ENCODE measurements at places on chromosomes 4 and X.
A peak's percentile ranks its signal among the peaks of the same experiment; 100 is the strongest.

GRCh38 chr4:108068442-108068841 is 78.8 kb downstream of the HADH start:
- no peak for DNase-seq

DNA sequence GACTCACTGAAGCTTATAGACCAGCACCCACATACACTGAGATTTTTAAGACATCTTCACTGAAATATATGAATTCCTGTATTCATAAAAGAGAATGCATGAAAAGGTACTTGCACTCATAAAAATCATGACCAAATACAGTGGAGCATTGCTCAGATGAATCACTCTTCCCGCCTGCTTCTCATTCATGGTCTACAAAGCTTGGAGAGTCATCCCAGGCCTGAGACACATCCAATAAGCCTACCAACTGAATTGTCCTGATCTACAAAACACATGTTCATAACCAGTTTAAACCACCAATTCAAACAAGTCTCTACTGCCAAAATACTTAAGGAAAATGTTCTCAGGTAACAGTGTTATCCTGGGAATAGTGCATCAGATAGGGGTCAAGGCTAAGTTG is 38.1 kb downstream of the PROM1 start:
- DNase-seq, result no peak

DNA sequence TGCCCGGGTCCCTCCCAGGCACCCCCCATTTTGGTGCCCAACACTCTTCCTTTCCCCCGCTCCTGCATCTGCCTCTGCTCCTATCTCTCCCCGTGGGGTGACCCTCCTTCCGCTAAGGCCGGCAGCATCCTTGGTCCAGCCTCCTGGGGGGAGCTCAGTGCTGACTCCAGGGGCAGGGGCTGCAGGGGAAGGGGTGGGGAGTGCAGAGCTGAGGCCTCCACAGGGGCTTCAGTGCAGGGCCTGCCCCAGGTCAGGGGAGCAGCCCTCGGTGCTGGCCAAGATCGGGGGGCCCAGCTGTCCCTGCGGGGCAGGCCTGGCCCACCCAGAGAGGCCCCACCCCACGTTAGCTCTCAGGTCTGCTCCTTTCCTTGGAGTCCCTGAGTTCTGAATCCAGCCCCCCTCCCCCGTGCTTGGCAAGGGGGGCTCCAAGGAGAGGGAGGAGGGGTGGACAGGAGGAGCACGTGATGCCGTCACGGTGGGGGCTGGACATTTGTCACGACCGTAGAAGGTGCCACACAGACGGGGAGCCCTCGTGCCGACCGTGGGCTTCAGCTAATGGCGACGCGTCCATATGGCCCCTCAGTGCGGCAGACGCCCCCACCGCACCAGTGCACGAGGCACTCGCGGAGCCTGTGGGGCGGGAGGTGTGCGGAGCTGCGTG is 63.5 kb upstream of the ADRA2C start:
- DNase-seq, result no peak

DNA sequence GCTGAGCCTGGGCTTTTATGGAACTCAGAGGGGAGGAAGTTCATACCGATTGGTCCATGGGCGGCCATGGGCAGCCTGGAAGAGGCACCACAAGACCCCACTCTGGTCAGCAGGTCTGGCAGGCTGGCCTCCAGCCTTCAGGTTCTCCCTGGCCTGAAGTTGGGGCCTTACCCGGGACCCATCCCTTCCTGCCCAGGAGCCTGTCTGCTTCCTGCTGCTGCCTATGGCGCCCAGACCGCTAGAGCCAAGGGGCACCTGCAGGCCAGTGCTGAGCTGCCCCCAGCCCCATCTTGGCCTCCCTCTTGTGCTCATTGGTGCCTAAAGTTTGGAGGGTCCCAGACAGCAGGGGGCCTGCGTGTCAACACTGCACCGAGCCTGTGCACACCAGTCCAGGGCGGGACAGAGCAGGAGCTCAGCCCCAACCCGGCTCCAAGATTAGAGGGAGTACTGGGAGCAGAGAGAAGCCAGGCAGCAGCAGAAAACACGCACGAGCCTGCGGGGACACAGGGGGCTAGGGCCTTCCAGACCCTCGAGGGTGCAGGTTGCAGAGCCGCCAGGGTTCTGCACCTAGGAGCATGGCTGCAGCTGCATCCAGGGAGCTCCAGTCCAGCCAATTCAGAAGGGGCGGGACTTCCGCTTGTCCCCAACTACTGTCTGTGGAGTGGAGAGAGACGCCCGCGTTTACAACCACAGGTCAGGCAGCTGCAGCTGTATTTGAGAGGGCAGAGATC is 30.7 kb upstream of the ZNF280C start:
- DNase-seq, result peak; percentile 34

DNA sequence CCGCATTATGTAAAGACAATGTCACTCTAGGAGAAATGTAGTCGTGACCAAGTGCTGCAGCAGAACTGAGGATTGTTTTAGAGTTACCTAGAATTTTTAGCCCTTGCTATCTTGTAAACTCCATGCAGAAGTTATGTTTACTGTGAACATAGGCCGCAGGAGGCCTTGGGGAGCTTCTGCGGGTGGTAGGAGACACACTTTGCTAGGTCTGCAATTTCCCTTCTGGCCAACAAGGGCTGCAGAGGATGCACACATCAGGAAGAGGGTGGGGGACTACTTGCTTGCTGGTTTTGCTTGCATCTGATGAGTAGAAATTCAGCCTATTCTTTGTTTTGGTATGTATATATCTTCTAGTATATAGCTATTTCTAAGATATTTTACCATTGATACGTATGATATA is 23.1 kb downstream of the BANK1 start:
- DNase-seq, result no peak

GRCh38 chr4:168832763-168833575 is 177.1 kb downstream of the CBR4 start:
- DNase-seq, result no peak

GRCh38 chrX:30741545-30741944 is 88.3 kb downstream of the GK start:
- no peak for DNase-seq

DNA sequence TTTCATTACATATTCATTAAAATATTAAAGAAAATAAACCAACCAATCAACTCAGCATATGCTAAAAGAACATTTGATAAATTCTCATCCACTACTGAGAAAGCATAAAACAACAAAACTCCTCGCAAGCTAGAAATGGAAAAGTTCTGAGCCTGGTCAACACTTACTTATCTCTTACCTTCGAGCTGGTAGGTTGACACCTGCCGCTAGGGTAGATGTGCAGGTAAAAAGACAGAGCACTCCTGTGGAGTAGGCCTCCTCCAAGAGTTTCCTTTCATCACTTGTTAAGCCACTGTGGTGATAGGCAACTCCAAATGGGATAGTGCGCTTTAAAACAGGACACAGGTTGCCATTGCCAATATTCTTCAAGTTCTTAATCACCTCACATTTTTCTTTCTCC is 18.9 kb downstream of the HELQ start:
- DNase-seq, result no peak

DNA sequence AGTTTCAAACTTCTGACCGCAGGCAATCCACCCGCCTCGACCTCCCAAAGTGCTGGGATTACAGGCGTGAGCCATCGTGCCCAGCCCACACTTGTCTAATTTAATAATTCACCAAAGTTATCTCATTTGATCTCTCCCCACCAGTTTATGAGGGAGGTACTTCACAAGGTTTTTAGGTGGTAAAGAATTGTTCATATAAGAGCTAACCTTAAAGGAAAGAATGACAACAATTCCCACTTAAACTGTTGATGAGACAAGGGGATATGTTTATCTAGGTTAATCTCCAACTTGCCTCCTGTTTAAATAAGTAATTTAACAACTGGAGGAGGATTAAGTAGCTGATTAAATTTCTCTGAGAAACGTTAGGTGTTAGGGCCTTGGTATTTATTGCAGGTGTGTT is 117.6 kb upstream of the CBLL2 start:
- no peak for DNase-seq

DNA sequence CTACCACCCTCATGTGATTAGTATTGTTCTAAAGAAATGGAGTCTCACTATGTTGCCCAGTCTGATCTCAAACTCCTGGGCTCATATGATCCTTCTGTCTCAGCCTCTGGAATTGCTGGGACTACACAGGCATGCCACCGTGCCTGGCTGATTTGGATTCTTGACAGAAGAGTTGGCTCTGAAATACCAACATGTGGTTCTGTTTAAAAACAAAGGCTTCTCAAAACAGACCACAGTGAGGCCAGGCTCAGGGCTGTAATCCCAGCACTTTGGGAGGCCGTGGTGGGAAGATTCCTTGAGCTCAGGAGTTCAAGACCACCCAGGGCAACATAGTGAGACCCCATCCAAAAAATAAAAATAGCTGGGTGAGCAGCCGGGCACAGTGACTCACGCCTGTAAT is 126.7 kb downstream of the DHRSX start:
- no peak for DNase-seq

DNA sequence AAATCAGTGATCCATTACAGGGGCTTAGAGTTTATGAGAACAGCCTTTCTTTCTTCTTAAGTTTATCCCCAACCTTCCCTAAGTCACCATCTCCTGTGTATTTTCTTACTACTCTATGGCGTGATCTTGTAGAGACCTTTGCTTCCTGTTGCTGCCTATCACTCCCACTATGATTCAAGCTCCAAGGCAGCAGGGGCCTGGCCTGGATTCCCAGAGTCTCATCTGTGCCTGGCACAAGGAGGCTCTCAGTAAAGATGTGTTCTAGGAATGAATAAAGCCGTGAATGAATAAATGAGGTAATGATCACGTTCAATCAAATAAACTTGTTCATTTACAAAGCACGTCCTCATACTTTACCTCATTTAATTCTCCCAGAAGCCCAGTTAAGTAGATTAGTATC is 45.4 kb downstream of the CC2D2A start:
- DNase-seq, result no peak

GRCh38 chr4:102076622-102077021 is 268.7 kb downstream of the SLC39A8 start:
- no peak for DNase-seq

DNA sequence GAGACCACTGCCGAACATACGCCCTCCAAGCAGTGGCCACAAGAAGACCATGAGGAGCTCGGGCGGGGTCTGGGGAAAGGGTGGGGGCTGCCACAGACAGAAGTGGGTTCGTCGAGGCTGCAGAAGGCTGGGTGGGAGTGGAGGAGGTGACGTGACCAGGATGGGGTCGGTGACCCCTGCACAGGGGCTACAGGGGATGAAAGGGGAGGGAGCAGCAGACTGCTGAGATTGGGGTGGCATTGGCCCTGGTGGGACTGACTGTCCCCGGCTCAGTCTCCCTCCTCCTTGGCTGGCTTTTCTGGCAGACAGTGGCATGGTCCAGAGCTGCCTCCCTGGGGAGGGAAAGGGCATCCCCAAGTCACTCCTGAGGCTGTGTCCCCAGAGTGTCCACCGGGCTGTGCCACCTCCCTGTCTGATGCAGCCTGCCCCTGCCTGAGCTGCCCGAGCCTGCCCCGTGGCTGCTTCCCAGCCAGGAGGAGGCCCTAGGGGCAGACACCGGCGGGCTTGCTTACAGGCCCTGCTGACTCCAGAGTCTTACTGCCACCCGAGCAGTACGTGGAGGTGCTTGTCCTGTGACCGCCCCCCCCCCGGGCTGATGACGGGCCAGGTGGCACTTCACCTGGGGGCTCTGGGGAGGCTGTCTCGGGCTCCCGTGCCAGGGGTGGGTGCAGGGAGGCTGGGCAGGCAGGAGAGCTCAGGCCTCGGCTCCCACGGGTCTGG is 7.2 kb downstream of the SH3BP2 start:
- no peak for DNase-seq

DNA sequence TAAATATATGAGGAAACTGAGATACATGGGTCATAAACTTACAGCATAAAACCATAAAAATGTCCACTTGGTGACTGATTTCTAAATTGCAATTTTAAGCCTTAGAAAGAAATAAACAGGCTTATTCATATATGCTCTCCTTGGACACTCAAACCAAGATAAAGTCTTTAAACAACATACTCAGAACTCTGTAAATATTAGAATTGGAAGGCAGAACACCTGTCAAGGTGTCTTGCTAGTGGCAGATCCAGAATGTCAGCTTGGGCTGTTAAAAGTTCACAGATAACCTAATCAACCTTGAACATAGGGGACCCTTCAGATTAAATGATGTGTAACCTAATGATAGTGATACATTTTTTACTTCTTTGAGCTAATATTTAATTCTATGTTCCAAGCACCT is 208.1 kb upstream of the ARSJ start:
- no peak for DNase-seq

- DNase-seq, result no peak
These were observed 25.8 kb upstream of the RNF150 start for GRCh38 chr4:141159027-141159426.

DNA sequence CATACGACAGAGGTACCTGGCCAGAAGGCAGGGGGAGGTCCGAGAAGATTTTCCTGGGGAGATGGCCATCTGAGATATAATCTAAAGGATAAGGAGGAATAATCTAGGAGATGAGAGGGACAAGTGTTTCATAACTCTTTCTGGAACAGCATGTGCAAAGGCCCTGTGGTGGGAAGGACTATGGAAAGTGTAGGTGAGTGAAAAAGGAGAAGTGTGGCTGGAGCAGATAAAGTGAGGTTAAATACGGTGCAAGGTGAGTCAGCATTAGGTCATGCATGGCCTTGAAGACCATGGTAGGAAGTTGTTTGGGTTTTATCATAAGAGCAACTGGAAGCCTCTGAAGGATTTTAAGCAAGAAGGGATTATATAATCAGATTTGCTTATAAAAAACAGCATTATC is 34.6 kb upstream of the MTM1 start:
- no peak for DNase-seq

DNA sequence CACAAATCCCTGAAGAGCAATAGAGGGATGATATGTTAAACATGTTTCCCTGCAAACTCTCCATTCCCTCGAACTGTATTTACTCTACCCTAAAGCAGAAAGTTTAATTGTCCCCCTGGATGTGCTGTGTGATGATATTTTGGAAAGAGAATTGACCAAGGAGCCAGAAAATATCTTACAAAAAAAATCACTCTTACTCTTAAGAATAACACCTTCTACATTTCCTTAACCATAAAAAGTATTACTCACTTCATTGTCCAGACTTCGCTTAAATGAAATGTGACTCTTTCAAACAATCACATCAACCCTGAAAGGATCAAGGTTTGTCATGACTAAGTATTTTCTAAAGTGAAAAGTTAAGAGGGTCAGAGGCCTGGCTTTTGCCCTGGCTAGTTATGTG is 49.0 kb upstream of the EGFL6 start:
- no peak for DNase-seq

- DNase-seq, result peak; percentile 85
These were observed at the start of gene TBC1D19 for GRCh38 chr4:26583865-26584652. Gene TBC1D19 (plus strand): TSS chr4:26584084. CDS start chr4:26584194, 110 bp downstream.

- no peak for DNase-seq
These were observed 190.5 kb downstream of the RRAGB start for GRCh38 chrX:55907968-55908607.

DNA sequence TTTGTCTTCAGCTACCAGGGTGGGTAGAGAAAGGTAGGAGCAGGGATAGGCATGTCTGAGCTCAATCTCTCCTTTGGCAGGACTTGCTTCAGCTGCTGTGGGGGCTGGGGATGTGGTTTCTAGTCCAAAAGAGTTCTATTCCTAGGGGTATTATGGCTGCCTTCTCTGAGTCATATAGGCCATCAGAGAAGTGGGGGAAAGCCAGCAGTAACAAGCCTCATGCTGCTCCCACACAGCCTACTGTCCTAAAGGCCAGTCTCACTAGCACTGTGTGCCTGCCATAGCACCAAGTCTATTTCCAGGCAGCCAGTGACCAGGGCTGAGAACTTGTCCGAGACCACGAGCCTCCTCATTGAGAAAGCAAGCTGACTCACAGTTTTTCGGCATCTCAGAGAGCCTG is 270.6 kb downstream of the DCAF12L2 start:
- no peak for DNase-seq

- DNase-seq, result no peak
These were observed 182.1 kb upstream of the NUDT6 start for GRCh38 chr4:123104310-123105025.

- no peak for DNase-seq
These were observed 9.8 kb upstream of the HERC3 start for GRCh38 chr4:88582493-88582892.

- DNase-seq, result no peak
These were observed 41.5 kb upstream of the HPRT1 start for GRCh38 chrX:134418317-134419113.
